ENCODE measurements at places on chromosomes 5 and 9. TPM values are rescaled to one million over a fixed set of nuclear protein-coding genes. Genes with fewer than 3 reads are reported as not detected.

DNA sequence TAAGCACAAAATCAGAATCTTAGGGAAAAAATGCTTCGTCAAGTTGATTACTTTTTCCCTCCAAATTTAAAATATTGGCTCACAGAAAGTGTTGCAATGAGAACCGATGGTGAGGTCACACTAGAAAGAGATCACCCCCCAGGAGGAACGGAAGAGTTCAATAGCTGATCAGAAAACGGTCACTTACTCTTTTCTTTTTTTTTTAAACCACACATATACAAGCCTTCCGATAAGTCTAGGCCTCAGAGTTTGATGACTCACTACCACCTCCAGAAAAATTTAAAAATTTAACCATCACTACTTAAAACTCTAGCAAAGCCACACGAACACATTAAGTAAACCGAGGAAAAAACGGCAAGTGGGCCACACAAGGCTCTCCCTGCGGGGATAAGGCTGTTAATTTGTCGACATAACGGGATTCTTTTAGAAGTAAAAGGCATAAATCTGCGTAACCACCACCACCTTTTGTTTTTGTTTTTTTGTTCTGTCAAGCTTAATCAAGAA lies 1.2 kb downstream of the SURF4 start:
- DNase-seq, result no peak

GRCh38 chr5:34587355-34588241 lies 68.5 kb upstream of the RAI14 start:
- no peak for DNase-seq

GRCh38 chr9:108783326-108783725 lies 72.5 kb downstream of the ACTL7B start:
- DNase-seq, result no peak

The PAPPA gene
- 0.10 TPM for total RNA-seq

- DNase-seq, result no peak
Measured at GRCh38 chr9:10843151-10843550, 230.3 kb upstream of the PTPRD start.

DNA sequence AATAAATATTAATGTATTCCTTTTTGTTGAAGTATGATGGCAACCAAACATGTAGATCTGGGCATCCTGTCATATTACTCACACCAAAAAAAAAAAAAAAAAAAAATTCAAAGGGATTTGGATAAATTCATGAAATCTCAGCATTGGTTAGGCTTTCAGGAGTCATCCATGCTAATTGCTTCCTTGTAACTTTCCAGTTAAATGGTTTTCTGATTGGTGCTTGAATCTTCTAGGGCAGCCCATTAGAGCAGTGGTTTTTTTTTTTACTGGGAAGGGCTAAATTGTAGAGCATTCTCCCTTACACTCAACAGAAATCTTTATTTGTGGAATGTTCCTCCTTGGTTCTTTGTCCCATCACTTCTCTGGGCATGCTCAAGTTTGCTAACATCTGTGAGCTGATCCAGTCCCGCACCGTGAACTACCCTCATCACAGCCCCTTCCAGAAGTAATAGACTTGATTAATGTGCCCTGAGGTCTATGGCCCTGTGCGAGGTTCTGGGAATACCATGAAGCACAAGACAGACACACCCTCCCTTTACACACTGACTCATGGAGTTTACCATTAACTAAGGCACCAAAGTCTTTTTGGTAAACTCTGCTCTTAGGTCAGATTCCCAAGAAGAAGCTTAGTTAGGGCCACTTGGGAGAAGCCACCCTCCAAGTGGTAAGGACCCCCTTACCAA lies 56.0 kb downstream of the RGS3 start:
- DNase-seq, result no peak

DNA sequence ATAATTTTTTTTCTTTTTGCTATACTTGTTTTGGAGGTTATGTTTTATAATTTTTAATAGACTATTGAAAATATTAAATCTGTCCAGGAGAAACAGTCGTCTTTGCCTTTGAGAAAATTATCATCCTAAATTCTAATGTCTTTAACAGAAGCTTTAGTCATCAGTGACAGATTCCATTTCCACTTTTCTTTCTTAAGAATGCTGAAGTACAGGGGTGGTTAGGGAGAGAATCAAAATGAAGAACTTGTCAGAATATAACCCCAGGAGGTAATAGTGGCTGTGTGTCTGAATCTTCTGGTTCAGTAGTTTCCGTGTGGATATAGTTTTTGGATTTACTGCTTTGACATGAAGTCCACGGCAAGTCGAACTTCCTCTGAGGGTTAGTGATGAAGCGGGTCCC lies 111.8 kb downstream of the DAPK1 start:
- no peak for DNase-seq

- DNase-seq, result no peak
Measured at GRCh38 chr9:95980262-95981125, 105.0 kb downstream of the ERCC6L2 start.

- no peak for DNase-seq
Measured at GRCh38 chr9:20987521-20987920, 43.9 kb downstream of the HACD4 start.

- DNase-seq, result no peak
Measured at GRCh38 chr9:86749161-86749893, 198.0 kb downstream of the GAS1 start.

The SEMA5A gene
- 22.3 TPM for total RNA-seq

The DMRT3 gene
- not detected for total RNA-seq

The IFNA2 gene
- not detected for total RNA-seq

DNA sequence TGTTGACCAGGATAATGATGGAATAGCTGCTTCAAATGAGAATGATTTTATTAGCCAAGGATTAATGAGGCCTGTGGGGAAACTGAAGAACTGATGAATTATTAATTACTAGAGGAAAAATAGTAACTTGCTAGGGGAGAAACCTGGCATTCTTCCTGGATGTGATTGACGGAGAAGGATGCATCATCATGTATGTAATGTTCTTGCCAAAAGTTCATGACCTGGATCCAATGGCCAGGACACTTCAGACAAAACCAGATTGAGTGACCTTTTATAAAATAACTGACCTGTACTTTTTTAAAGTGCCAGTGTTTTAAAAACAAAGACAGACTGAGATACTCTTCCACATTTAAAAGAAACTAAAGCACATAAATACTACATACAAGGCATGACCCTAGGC lies 23.7 kb downstream of the KIAA1191 start:
- DNase-seq, result no peak

The GMCL2 gene
- total RNA-seq, result not detected

The PCA3 gene
- not detected for total RNA-seq

DNA sequence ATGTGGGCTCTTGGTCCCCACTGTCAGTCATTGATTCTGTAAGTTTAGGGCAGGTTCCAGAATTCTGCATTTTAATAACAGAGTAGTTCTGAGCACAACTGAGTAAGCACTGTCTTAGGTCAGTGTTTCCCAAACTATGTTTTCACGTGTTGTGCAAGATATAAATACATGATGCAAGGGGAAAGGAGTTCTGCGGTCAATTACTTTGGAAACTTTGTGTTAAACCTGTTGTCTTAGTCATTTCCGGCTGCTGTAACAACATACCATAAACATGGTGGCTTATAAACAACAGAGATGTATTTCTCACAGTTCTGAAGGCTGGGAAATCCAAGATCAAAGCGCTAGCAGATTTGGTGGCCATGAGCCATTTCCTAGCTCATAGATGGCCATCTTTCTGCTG lies 69.8 kb downstream of the EQTN start:
- DNase-seq, result no peak
